ENCODE measurements at places on chromosomes 12 and 14. TPM values are rescaled to one million over a fixed set of nuclear protein-coding genes. Genes with fewer than 3 reads are reported as not detected.

DNA sequence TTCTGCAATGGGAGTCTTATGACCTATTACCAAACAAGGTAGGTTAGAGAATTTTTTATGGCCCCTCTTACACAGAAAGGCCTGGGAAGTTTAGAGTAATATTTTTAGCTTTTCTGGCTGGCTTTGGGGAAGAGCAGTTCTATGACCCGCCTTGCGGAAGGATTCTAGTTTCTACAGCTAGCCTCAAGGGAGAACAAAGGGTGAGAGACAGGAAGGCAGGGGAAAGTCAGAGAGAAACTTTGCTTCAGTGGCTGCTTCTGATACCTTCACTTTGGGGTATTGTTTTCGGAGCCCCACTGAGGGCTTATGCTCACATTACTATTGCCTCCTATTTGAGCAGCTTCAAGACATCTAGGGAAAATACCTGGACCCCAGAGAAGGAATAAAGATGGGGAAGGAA, 80.7 kb upstream of the NUDT4 start:
- DNase-seq, result no peak
- H3K4me3 ChIP-seq, result no peak overlapping the region
- no peaks in the 10 kb centered on the region for H3K27me3 ChIP-seq
- H3K4me1 ChIP-seq, result no peaks in the 10 kb centered on the region
- no peak overlapping the region for H3K27ac ChIP-seq
- no peaks in the 10 kb centered on the region for H3K36me3 ChIP-seq

DNA sequence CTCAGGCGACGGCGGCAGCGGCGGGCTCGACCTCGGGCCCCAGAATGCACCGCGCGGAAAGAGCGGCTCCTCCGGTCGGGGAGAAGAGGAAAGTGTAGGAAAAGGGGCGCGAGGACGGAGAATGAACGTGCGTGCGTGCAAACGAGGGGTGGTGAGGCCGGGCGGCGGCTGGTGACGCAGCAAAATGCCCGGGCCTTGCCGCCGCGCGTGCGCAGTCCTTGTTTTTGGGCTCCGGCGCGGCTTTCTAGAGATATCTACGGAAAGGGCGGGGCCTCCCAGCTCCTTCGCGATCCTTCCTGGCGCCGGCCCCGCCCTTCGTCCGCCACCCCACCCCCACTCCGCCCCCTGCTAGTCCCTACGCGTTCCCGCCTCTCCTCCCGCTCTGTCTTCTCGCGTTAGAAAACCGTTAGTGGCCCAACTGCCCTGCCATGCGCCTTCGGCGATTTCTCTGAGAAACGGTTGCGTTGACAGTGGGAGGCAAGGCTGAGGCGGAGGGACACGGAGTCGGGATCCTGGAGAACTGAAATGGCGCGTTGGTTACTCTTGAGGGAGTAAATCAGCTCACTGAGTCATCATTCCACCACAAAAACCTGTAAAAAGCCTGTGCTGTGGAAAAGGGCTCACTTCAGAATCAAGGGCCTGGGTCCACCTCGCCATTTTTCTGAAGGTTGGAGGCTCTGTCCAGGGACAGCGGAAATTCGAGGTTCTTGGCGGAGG, at the start of gene PTGES3:
Gene PTGES3, minus strand, starts transcription at position 156 of the 717 bp plus-strand sequence. CDS start 285 bp downstream, outside the sequence.
- H3K4me3 ChIP-seq, result peak within 1 kb of the TSS; percentile 80
- peak within 1 kb of the TSS; percentile 99 for H3K27ac ChIP-seq
- H3K36me3 ChIP-seq, result no peaks in the 10 kb centered on the region
- DNase-seq, result peak; percentile 98
- H3K27me3 ChIP-seq, result no peaks in the 10 kb centered on the region

Gene POLE2
- total RNA-seq, result 37.2 TPM

- no peaks in the 10 kb centered on the region for H3K36me3 ChIP-seq
- no peak overlapping the region for H3K27ac ChIP-seq
- no peaks in the 10 kb centered on the region for H3K4me1 ChIP-seq
- no peaks in the 10 kb centered on the region for H3K27me3 ChIP-seq
- H3K4me3 ChIP-seq, result no peak overlapping the region
- DNase-seq, result no peak
Observed at GRCh38 chr14:58873228-58873953, 235.6 kb downstream of the DACT1 start.

DNA sequence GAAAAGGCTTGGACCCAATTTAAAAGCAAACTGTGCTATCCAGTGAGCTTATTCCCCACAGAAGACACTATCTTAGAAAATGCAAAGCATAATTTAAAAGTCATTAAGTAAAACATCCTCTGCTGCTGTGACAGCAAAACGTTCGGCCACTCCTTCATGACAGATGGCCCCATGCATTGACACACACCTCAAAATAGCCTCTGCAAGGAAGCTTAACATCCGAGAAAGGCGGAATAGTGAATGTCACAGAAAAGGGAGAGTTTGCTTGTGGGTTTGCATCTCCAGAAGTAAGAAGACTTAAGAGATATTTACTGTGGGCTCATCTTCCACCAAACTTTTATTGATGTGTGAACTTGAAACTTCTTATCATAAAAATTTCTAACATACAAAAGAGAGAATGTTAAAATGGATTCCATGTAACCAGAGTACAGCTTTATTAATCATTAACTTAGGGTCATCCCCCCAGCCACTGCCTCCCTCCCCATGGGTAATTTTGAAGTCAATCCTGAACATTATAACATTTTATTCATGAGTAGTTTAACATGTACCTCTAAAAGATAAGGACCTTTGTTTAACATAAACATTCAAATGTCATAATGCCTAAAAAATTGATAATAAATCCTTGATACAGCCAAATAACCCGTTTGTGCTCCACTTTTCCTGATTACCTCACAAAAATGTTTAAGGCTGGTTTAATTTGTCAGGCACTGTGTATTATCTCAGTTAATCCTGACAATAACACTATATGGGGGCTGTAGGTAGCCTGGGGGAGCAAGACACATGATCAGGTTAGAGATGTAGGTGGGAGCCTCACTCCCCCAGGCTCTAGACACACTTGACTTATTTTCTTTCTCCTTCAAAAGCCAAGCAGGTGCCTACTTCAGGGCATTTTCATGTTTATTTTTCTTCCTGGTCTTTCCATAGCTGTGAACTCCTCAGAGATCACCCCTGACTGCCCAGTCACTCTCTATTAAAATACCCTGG, 119.7 kb upstream of the TMCC3 start:
- no peaks in the 10 kb centered on the region for H3K36me3 ChIP-seq
- DNase-seq, result no peak

All from CD8-positive, alpha-beta memory T cell (primary cell).